Fibroblast of pulmonary artery (primary cell): ENCODE measurements at places on chromosomes 5 and 9.

DNA sequence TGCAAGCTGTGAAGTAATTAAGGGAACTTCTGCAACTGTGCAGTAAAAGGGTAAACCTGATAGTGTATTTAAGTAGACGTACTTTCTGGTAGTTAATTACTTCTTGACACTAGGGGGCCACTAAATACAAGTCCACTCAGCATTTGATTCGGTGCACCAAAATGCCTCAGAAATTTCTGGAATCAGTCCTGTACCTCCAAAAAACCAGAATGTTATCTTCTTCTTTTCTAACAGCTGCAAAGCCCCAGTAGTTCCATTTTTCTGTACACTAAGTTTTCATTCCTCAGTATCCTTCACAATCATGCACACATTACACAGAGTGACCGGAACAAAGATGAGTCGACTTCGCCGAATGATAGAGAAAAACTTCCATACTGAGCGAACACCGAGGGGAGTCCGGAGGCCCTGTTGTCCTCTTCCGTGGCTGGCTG is 484 bp downstream of the GFM2 start:
- peak; percentile 51 for DNase-seq

- DNase-seq: no peak
Measured at GRCh38 chr5:126248611-126249010, 174.6 kb upstream of the GRAMD2B start.

DNA sequence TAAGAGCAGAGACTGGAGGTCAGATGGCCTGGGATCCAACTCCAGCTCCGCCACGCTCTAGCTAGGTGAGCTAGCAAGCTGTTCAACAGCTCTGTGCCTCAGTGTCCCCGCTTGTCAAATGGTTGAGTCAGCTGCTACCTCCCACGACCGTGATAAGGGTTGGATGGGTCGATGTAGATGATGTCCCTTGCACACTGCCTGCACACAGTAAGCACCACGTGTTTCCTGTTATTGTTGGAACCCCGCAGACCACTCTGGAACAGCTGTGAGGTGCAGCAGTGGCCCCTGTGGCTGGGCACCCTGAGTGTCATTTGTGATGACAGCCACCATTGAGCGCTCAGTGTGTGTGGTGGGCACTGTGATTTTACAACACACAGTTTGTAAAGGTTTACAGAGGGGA is 54.0 kb upstream of the CTSL start:
- DNase-seq: no peak

GRCh38 chr9:76539180-76539579 is 80.2 kb downstream of the GCNT1 start:
- no peak for DNase-seq

DNA sequence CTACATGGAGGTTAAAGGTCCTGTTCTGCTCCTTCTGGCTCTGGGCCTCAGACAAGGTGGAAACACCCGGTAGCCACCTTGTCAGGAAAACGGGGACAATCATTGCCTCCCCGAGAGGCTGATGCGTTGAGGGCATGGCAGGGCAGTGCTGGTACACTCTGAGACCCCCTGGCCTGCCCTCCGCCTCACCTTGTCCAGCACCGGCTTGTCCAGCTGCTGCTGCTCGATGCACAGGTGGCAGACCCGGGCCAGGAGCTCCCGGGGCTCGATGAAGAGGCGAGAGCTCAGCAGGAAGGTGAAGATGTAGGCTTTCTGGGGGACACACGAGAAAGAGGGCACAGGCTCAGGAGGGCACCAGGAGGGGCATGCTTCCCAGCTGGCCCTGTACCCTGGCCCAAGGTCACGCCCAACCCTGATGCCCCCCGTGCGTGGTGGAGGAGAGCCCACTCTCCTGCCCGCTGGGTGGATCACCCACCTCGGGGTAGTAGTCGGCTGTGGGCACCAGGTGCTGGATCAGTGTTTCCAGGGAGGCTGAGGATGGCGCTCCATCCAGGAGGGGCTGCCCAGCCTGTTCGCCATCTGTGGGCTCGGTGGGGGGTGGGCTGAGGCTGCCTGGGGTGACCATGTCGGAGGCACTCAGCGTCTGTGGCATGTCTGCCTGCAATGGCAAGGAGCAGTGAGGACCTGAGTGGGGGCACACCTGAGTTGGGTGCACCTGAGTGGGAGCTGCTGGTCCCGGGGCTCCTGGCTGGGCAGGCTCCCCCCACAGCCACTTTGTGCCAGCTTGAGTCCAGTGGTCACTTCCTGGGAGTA is 66.0 kb upstream of the RNF130 start:
- DNase-seq: no peak

DNA sequence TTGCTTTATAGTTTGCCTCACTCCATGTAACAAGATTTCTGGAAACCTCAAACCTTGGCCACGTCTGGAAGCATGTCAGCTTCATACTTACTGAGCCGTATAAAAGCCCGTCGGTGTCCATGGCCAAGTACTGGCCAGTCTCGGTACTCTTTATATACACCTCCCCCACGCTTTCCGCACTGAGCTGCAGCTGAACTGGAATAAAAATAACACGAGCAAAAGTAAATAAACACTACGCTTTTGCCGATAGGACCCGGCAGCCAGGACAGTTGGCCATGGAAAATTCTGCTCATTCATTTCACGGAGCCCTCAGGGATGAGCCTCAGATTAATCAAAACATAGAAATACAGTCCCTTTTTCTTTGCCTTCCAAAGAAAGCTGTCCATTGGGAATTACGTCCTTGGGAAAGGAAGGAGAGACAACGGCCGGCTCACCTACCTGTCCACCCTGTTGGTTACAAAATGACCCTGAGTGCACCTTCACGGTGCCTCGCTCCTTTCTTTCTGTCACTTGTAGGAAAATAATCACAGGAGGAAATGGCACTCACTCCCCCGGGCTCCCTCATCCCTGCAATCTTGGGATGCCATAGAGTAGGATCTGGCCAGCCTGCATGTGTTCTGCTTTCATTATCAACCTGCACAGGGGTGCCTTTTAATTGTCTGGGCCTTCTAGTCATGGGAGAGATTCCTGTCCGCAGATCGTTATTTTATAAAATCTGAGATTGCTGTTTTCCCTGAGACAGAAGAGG is 85.1 kb downstream of the FGF1 start:
- peak; percentile 74 for DNase-seq

DNA sequence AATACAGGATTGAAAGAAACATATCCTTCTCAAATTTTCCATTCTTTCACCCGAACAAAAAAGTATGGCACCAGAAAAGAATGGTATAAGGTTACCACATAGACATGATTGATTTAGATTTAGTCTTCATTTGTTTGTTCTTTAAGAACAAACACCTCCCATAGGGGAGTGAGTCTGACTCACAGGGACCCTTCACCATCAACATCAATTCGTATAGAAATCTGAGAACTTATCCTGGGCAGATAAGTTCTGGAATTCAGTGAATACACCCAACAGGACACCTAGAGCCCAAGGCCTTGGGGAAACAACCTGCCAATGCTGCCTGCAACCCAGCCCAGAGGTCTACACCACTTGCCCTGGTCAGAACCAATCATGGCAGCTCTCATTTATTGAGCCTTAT is 46.2 kb downstream of the LHFPL2 start:
- no peak for DNase-seq

DNA sequence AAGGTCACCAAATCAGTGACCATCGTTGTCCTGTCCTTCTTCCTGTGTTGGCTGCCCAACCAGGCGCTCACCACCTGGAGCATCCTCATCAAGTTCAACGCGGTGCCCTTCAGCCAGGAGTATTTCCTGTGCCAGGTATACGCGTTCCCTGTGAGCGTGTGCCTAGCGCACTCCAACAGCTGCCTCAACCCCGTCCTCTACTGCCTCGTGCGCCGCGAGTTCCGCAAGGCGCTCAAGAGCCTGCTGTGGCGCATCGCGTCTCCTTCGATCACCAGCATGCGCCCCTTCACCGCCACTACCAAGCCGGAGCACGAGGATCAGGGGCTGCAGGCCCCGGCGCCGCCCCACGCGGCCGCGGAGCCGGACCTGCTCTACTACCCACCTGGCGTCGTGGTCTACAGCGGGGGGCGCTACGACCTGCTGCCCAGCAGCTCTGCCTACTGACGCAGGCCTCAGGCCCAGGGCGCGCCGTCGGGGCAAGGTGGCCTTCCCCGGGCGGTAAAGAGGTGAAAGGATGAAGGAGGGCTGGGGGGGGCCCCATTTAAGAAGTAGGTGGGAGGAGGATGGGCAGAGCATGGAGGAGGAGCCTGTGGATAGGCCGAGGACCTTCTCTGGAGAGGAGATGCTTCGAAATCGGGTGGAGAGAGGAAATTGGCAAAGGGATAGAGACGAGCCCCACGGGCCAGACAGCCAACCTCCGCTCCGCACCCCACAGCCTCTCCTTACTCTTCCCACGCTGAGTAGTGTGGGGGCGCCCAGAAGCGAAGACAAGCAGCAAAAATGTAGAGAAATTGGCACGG is 1.7 kb downstream of the RXFP3 start:
- no peak for DNase-seq

DNA sequence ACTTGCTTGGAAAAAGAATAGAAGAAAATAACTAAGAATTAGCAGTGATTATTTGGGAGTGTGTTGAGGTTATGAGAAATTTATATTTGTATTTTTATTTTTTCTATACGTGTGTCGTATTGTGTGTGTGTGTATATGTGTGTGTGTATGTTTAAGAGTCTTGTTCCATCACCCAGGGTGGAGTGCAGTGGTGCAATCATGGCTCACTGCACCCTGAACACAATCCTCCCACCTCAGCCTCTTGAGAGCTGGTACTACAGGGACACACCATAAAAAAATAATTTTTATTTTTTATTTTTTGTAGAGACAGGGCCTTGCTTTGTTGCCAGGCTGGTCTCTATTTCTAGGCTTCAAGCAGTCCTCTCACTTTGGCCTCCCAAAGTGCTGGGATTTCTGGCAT is 643.8 kb downstream of the PDE4D start:
- no peak for DNase-seq

DNA sequence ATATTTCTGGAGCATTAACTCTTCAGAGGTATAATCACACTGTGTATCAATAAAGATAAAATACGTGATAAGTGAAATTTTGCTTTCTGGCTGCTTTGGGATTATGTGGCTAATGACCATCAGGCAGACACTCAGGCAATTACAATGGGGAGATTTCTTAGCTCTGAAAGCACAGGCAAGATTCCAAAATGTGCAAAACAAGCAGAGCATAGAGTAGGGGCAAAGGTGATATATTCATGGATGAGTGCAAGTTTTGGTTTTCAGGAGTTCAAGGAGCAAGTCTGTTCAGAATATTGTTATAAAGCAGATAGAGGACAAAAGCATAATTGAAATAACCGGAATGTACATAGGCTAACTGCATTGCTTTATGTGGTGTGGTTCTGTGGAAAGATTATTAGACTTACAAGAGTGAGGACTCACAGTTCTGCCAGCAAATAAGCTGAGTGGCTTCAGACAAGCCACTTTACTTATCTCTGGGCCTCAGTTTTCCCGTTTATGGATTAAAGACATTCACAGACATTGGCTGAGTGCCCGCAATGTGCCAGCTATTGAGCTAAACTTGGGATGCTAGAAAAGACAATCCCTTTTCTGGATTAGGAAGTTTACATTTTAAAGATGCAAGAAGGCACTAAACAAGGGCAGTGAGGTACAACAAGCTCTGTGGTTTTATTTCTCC is 945.6 kb upstream of the ARRDC3 start:
- no peak for DNase-seq
